Nucleus accumbens (tissue), 56 donors: ENCODE measurements at places on chromosomes 2 and 18.

GRCh38 chr2:186907897-186908296 lies 58.9 kb upstream of the ZSWIM2 start:
- DNase-seq = no peak

DNA sequence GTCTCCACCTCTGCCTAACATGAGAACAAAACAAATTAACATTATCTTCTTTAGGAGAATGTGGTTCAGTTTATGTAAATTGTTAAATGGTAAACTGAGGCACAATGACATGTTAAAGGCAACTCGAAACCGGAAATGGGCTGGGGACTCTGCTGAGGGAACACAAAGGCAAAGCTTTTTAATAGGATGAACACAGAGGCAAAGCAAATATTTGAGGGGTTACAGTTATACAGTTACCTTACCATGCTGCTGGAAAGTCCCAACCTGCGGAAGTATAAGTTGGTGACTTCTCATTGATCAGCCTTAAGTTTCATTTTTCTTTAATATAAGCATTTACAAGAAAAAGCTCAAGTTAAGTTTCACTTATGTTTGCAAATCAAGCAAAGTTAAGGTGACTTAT lies 195.0 kb downstream of the DLGAP1 start:
- DNase-seq = no peak

DNA sequence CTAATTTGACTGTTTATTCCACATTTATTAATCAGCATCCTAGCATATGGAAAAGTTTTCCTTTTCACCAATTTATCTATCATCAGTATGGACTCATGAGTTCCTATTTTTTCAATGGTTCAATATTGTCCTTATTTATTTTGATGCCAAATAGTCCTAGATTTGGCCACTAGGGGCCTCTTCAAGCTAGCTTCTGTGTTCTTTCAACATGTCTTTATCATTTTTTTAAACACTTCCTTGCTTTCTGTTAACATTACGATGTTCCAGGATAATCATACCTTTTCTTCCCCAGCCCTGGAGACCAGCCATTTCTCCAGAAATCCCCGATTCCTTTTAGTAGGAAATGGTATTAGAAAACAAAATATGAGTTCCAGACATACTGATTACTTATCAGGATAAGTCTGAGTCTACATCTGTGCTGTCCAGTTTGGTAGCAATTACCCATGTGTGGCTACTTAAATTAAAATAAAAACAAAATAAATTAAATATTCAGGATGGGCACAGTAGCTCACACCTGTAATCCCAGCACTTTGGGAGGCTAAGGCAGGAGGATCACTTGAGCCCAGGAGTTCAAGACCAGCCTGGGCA lies 70.6 kb downstream of the RPE start:
- DNase-seq = no peak

GRCh38 chr2:134401789-134402188 lies 147.9 kb downstream of the MGAT5 start:
- DNase-seq = no peak

DNA sequence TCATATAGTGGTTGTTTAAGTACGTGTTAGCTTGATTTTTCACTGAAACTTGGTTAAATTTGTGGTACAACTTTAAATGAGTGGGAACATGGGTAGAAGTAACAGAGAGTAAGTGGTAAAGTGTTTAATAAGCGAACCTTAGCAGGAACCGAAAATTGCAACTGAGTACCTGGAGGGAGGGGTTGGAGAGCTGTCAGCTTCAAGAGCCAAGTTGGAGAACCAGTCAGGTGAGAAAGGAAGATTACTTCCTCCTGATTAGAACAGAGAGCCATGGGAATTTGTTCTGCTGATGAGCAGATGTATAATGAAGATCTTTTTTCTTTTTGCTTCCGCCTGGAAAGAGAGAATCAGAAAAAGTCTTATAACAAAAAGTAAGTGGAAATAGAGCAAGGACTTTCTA lies 158.4 kb upstream of the CDH7 start:
- DNase-seq = no peak

DNA sequence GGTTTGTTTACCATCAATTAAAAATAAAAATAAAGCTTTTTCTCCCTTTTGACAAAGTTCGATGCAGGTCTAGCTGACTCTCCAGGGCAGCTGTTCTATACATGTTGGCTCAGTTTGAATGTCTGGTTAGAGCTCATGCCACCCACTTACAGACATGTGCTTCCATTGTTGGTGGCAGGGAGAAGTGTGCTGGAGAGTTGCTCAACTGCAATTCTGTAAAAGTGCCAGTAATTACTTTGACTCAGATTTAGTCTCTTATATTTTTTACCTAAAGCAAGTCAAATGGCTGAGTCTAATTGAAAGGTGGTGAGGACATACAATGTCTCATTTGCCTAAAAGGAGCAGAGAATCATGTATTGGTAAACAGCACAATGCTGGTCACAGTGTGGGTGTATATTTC lies 609.1 kb upstream of the SYT4 start:
- DNase-seq = no peak

DNA sequence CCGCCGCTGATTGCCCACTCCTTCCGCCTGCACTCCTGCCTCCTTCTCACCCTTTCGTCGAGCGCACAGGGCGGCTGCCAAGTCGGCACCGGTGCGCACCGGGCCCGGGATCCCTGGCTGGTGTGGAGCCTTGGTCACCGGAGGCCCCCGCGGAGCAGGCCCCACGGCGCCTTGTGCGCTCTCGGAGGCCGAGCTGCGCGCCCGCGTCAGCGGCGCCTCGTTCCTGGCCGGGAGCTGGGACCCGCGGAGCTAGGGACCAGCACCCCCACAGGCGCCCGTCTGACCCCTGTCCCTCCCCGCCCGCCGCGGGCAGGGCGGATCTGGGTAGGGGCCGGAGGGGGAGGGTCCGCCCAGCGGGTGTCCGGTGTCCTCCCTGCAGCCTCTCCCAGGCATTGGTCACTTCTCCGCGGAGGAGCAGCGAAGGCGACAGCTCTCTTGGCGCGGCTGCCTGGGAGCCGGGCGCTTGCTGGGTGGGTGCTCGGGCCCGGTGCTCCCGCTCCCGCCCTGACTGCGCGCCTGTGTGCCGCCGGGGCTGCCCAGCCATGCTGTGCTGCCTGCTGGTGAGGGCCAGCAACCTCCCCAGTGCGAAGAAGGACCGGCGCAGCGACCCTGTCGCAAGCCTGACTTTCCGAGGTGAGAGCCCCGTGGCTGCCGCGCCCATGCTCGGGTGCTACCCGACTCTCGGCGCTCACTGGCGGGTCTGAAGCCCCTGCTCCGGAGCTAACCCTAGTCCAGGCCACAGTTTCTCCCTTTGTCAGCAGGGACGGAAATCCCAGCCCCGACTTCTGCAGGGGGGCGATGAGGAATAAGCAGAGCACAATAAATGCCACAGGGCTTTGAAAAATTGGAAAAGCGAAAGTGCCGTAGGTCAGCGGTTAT lies 13.2 kb downstream of the DYSF start:
- no peak for DNase-seq
